ENCODE measurements at places on chromosomes 6 and 20. TPM values are rescaled to one million over a fixed set of nuclear protein-coding genes. Genes with fewer than 3 reads are reported as not detected.

GRCh38 chr6:63533026-63533425 is 39.3 kb upstream of the LOC128125822 start:
- no peak for DNase-seq

The OTOR gene
- polyA plus RNA-seq: not detected

DNA sequence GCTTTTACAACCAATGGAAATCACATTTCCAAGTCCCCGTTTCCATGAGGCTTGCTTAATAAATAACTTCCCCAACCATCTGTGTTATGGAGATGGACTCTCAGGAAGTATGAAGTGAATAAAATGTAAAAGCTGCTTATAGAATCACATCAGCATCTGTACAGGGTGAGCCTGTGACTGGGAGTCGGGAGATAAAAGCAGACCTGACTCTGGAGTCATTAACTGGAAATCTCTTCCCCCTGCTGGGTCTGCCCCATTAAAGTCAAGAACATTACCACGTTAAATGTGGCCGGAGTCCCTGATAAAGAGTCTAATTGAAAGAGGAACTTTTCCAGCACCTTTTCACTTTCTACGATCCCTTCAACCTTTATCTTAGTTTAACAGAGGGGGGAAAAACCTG is 368.5 kb downstream of the DOK5 start:
- no peak for DNase-seq

- DNase-seq: no peak
These were observed 10.8 kb downstream of the GSTA4 start for GRCh38 chr6:52984247-52984646.

DNA sequence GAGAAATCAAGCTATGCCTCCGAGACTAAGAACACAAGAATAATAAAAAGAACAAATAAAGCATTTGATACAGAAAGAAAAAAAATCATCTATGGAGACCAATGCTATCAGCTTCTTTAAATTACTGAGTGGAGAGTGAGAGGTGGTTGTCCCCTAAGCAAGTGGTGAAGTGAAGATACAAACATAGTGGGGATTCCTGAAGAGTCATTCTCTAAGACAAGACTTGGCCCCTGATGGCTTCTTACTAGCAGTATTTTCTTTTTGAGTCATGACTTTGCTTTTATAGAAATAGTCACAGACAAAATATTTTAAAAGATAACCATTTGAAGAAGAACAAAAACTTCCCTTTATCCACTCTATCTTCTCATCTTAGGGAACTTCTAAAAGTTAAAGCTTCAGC is 261.4 kb upstream of the PRDM1 start:
- DNase-seq: no peak

The LRRN4 gene
- polyA plus RNA-seq: 0.28 TPM

The RSPH3 gene
- polyA plus RNA-seq: 3.4 TPM

DNA sequence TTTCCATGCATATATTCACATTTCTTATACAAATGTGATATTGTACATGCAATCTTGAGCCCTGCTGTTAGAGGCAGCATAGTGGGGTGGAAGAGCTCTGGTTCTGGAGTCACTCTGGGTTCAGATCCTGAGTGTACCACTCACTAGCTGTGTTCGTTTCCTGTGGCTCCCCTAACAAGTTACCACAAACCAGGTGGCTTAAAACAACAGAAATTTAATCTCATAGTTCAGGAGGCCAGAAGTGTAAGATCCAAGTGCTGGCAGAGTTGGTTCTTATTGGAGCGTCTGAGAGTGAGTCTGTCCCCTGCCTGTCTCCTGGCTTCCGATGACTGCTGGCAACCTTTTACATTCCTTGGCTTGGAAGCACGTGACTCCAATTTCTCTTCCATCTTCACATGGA is 115.6 kb downstream of the MAP3K7 start:
- DNase-seq: no peak

GRCh38 chr6:125995972-125996580 is 9.7 kb downstream of the TRMT11 start:
- peak; percentile 51 for DNase-seq

The OR2J3 gene
- not detected for polyA plus RNA-seq

GRCh38 chr6:163804991-163805390 is 390.5 kb downstream of the QKI start:
- DNase-seq: no peak

The TREM2 gene
- polyA plus RNA-seq: not detected

DNA sequence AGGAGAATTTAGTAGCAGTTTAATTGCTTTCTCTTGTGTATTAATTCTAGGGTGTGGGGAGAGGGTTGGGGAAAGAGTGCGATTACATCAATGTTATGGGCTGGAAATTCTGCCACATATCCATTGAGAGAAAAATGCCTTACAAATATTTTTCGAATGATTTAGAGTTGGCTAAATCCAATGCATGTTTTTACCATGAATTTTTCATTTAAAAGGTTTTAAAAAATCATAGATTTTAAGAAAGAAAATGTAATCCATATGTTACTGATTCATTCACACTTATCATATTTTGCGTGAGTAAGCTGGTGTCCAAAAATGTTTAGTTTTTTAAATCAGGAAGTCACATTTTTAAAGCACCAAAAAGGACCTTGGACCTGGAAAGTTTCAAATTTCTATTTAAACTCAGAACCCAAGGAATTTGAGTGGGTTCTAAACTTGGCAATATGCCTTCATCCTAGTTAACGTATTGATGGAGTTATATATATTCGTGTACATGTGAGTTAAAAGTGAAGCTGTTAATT is 627.4 kb upstream of the CITED2 start:
- DNase-seq: no peak

The ALDH5A1 gene
- polyA plus RNA-seq: 12.0 TPM

- no peak for DNase-seq
These were observed 19.3 kb upstream of the SRC start for GRCh38 chr20:37326666-37327065.

The EDN3 gene
- polyA plus RNA-seq: 37.9 TPM

The TINAG gene
- 0.09 TPM for polyA plus RNA-seq

GRCh38 chr6:7145885-7146828 is 38.4 kb downstream of the RREB1 start:
- no peak for DNase-seq

GRCh38 chr6:56241124-56241802 is 6.1 kb downstream of the COL21A1 start:
- no peak for DNase-seq

DNA sequence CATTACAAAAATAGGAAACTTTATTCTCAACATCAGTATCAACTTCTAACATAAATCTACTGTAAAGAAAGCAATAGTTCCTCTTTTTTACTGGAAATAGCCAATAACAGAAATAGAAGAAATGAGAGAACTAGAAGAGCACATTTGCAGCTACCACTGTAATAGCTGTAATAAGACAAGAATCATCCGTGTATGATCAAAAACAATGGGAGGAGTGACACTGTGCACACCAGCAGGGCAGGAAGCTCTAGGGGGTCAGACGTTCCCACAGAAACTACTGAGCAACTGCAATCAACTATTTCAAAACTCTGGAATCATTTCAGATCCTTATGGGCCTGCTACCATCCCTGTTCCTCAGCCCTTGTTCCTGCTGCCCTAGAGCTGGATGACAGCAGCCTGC is 43.7 kb downstream of the NINL start:
- DNase-seq: no peak

- DNase-seq: no peak
These were observed 52.9 kb upstream of the FABP7 start for GRCh38 chr6:122726649-122727048.

The MYL9 gene
- polyA plus RNA-seq: 520 TPM

DNA sequence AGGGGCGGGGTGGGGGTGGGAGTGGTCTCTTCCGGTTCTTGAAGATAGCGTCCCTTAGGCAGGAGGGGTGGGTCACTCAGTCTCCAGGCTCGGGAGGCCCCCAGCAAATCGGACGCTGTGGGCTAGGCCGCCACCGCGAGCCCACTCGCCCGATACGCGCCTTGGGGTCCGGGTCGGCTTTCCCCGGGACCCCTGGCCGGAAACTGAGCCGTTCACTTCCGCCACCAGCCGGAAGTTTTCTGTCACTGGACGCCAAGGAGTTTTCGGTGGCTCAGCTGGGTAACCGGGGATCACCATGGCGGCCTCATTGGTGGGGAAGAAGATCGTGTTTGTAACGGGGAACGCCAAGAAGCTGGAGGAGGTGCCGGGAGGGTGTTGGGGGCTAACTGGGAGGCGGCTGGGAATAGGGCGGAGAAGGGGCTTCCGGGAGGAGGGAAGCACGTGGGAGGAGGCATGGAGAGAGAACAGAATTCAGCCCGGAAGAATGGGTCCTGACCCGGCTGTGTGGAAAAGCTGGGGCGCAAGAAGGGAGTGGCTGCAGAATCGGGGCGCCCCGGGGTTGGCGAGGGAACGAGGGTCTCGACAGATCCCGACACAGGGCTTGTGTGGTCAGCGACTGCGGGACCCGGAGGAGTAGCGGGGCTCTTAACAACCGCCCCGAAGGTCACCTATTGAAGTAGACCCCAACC is at the start of gene ITPA:
Gene ITPA, plus strand, starts transcription at position 242 of the 689 bp plus-strand sequence. Its CDS starts 54 bp downstream, at position 296.
- DNase-seq: peak; percentile 66

DNA sequence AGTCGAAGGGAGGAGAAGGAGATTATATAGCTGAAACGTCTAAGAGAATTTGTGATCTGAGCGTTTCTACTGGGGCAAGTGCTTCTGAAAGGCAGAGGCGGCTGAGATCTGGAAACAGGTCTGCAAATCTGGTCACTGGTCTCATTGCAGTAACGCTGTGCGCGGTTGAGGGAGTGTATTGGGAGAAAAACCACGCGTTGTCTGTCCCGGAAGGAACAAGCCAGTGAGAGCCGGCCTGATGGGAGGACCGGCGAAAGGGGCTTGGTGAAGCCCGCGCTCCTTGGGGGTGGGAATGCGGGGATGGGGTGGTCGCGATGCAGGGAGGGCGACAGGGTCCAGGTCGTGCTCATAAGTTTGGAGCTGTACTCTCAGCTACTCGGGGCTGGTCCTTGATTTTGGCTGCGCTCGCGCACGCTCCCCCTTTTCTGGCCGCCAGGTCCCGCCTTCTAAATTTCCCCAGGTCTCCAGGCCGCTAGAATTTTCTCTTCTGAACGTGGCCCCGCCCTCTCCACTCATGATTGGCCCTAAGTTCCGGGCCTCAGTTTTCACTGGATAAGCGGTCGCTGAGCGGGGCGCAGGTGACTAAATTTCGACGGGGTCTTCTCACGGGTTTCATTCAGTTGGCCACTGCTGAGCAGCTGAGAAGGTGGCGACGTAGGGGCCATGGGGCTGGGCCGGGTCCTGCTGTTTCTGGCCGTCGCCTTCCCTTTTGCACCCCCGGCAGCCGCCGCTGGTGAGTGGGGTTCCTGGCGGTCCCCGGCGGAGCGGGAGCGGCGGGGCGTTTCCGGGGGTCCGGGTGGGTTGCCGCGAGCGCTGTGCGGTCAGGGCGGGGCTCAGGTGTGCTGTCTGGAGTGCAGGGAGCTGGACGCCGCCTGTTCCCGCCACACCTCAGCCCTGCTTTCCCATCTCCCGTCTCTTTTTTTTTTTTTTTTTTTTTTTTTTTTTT is at the start of gene MICB:
Gene MICB, plus strand, starts transcription at position 615 of the 946 bp plus-strand sequence. Its CDS starts 49 bp downstream, at position 664.
- DNase-seq: peak; percentile 32

GRCh38 chr6:17165383-17165782 is 63.5 kb downstream of the STMND1 start:
- DNase-seq: no peak

The DUSP15 gene
- 1.2 TPM for polyA plus RNA-seq

DNA sequence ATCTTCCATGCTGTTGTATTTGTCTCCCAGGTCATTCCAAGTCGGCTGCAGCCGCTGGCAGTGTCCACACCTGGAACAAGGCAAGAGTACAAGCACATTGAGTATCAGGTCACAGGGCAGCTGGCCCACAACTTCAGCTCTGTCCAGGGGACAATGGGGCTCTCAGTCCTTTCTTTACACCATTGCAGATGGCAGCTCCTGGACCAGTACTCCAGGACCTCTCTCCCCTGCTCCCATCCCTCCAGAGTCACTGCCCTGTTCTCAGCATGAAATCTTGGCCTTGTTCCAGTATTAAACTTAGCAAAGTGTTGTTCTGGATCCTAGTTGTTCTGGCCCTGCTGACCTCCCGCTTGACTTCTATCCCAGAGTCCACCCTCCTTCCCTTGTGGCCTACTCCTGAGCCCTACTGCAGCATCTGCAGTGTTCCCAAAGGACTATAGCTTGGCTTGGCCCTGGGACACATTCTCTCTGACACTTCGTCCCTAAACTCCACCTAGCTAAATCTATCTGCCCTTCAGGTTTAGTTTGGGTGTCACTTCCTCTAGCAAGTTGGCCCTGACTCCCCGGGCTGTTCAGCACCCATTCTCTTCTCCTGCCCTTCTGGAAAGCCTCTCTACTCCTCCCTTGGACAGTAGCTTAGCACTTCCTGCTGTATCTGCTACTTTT is 5.8 kb downstream of the TXNDC5 start:
- DNase-seq: no peak
